NCI-H1417 (cell line): ENCODE measurements at places on chromosomes 5 and 9.

GRCh38 chr5:173163219-173163618 is 18.9 kb downstream of the BNIP1 start:
- DNase-seq, result no peak

GRCh38 chr9:9612270-9612669 is 1000.5 kb downstream of the PTPRD start:
- DNase-seq, result peak; percentile 88

DNA sequence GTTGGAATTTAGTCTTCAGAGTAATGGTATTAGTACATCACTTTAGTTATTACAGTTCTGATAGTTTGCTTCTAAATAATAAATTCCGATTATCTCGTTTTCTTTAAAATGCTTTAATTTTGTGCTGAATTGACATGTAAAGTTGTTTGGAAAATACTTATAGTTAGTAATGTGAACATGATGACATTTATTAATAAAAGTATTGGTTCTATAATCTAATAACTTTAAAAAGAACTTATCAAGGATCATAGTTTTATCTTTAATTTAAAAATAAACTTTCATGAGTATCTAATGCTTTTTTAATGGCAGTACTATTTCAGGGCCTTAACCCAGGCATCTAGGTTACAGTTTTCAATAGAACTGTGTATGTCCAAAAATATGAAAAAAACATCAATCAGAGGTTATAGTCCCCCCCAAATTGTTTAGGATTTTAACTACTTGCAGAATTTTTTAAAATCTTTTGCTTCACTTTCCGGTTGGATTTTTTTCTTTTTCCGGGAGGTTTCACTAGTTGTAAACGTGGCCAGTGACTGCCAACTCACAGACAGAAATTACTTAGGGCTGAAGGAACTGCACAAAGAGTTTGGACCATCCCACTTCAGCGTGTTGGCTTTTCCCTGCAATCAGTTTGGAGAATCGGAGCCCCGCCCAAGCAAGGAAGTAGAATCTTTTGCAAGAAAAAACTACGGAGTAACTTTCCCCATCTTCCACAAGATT is 680 bp downstream of the GPX8 start:
- no peak for DNase-seq

- DNase-seq, result no peak
Observed at GRCh38 chr9:8883321-8883720, 1083.7 kb upstream of the DMAC1 start.

DNA sequence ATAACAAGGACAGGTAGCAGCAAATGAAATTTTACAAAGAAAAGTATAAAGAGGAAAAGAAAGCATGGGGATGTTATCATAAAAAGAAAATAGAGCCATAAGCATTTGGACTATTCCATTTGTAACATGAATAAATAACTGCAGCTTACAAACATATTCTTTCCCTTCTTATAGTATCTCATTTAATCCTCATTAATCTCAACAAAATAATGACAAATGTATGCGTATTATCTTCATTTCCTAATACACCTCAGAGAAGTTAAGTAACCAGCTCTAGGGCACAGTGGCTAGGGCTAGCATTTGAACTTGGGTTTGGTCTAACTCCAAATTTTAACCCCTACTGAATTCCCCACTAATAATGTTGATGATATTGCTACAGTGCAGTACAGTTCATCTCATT is 175.5 kb upstream of the POU5F2 start:
- no peak for DNase-seq

GRCh38 chr5:177494346-177495195 is 2.8 kb downstream of the PDLIM7 start:
- DNase-seq, result no peak

- no peak for DNase-seq
Observed at GRCh38 chr5:79886925-79887655, 104.0 kb downstream of the MTX3 start.

DNA sequence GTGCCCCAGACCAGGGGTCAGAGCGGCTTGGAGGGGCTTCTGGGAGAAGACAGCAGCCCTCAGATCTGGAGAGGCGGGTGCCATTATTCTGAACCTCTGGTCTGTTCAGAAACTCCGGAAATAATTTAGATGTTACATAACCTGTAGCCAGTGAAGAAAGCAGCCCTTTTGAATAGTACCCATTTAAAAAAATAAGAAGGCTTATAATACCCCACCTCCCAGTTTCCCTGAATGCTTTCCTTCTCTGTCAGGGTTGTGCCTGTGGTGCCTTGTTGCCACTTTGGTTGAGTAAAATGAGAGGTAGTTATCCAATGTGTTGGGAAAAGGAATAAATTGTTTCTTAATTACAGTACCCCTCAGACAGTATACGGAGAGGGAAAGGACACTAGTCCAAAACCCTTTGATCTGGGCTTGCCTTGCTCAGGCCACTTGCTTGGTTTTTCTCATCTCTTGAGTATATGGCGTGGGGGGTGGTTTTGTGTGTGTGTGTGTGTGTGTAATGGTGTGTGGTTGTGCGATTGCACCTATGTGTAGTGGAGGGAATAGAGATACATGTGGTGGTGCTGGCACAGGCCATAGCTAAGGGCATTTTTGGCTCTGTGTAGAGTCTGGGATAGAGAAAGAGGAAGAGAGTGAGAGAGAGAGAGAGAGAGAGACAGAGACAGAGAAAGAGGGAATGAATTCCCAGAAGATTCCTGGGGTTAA is 59.1 kb upstream of the TLR4 start:
- DNase-seq, result no peak

GRCh38 chr5:106140101-106140500 is 1530.6 kb downstream of the EFNA5 start:
- no peak for DNase-seq

DNA sequence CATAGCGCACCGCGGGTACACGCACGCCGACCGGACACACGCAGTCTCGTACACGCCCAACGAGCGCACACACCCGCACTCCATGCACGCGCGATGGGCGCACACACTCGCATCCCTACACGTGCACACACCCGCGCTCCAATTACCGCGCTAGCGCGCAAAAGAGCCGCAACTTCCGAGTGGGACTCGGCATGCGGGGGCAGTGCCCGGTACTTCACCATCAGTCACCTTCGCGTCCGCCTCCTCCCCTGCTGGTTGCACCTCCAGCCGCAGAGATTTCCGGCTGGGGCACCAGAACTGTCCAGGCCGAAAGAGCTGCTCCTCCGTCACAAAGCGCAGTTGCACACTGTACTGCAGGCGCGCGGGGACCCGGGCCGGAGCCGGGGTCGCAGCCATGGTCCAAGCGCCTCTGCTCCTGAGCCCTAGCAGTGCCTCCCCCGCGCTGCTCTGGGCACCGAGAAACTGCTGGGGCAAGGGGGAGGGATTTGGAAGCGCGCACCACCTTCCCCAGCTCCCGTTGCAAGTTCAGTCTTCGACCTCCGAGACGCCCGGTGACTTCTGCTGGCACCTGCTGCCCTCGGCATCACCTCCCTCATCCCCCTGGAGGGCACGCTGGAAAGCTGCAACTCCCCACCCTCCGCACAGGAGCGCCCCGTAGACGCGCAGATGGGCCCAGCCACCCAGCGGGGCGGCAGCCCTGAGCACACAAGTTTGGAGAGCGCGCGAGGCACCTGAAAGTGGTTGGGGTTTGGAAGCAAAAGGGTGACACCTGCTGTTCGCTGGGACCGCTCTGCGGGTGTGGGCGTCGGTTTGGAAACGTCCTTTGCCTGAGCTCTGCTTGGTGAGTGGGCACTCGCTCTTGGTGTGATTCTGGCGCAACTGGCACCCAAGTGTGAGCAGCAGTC is 337.4 kb upstream of the PUM3 start:
- peak; percentile 87 for DNase-seq

DNA sequence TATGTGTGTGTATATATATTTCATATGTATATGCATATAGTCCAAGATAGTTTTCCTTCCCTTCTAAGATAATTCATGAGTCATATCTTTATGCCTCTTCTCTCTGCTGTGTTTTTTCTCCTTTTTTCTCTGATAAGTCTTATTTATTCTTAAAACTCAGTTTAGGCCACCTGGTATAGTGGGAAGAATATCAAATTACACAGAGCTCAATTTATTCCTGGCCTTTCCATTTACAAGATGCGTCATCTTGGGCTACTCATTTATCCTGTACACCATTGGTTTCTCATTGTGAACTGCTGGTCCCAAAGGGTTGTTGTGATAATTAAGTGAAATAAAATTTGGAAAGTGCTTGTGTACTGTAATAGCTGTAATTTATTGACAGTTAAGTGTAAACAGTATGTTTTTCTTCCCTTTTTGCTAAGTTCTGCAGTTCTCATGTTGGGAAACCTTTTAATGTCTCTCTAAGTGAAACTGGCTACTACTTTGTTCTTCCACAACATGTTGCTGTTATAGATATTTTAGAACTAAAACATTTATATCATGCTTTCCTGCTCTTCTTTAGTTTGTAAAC is 19.4 kb downstream of the CCDC171 start:
- DNase-seq, result no peak

DNA sequence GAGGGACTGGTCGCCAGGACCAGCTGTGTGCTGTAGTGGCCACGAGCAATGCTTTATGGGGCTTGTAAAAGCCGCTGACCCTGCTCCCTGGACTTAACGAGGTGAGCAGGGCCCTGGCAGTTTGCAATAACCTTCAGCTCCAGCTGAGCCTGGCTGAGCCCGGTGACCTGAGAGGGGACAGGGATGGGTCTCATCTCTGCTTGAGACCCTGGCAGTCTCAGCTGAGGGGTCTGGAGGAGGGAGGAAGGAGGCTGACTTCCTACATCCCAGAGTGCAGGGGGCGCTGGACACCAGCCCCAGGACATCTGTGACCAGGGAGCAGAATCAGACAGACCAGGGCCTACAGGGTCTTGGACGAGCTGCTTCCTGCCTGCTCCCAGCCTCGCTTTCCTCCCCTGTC is 277.5 kb upstream of the MVB12B start:
- no peak for DNase-seq

GRCh38 chr9:95796029-95796428 is 79.5 kb upstream of the ERCC6L2 start:
- DNase-seq, result peak; percentile 88

DNA sequence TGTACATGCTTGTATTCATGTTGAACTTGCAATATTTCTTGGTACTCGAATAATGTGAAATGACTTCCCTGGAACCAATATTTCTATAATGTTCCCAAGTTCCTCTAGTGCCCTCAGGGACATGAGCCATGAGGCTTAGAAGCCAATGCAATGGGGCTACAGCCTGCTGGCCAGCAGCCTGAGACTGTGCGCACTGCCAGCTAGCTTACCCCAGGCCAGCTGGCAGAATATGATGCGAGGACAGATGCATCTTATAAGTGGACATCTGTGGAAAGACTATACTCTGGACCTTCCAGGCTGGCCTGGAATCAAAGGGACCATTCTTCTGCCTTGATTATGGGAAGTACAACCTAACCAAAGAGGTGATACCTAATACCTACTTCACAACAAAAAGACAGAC is 1862.0 kb upstream of the ACO1 start:
- DNase-seq, result no peak

DNA sequence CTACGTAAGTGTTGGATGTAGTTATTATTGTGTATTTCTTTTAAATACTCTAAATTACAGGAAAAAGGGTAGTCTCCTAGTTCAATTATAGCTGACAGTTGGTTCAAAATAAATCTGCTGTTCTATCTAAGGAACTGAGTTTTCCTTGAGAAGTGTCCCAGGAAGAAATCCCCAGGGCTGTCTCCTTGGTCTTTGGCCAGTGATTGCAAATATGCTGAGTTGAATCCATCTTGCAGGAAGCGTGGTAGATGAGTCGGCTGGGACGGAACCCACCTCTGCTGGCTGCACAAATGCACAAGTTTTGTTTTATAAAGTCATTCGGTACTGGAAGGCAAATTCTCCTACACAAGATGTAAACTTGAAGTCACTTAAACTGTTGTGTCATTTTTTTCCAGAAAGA is 30.2 kb upstream of the HOMER1 start:
- DNase-seq, result no peak

DNA sequence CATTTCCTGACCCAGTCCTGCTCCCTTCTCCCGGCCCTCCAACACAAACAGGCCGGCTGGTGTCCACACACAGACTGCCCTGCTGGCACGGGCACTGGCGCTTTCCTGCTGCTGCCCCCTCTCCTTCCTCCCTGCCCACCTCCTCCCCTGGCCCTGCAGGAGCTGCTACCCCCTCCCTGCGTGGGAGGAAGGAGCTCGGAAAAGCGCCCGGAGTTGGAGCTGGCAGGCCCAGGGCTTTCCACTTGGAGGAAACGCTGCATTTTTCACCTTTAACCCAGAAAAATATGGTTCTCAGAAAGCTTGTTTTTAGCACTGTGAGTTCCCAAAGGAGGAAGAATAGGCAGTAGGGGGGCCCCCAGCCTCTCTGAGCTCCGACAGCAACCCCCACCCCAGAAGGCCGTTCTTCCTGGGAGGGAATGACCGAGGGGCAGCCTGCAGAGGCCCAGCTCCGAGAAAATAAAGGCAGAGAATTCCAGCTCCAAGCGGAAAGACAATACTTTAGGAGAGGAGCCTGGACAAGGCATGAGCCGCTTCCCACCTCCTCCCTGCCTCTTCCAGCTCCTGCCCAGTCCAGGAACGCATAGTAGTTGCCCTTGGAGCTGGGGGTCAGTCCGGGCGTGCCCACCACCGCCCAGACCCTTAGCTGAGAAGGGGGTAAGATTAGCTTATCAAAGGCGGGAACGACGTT is 88.9 kb downstream of the LIFR start:
- DNase-seq, result no peak

DNA sequence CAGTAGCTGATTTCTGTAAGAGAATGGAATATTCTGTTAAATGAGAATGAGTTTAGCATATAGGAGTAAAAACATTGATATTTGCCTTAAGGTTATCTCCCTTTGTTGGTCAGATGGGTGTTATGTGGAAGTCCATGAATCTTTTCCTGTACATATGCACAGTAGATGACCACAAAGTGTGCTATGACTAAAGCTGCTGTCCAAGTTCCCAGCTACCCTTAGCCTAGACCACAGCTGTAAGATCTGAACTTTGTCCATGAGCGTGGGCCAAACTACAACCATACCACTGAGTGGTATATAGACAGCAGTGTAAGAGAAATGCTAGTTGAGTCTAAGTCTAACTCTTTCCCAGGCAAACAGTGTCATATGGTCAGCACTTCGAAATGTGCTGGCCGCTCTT is 48.8 kb downstream of the CD180 start:
- no peak for DNase-seq

DNA sequence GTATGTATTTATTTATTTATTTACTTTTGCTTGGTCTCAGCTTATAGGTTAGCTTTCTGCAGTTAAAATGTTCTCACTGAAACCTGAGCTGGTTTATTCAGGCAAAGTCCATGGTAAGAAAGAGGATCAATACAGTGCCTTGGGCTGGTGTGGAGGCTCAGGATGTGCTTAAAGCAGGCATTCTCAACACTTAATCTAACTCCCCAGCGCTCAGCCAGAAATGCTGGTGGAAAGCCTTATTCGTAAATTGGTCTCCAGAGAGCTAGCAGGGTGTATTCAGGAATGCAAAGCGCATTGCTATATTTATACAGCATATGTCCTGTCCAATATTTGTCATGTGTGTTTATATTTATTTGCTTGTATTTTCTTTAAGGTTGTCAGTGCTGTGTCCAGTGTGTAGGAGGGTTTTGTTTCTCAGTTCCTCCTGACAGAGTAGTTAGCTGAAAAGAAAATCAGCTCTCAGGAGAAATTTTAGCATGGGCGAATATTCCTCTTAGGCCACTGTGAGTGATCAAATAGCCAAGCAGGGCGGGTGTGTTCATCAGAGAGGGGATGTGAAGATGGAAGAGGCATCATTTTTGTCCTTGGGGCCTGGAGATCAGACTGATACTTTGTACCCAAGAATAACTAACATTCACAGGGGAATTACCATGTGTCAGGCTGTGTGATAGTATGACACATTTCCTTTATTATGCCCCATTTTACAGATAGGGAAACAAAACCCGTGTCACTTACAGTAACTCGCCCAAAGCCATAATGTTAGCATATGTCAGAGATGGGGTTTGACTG is 65.8 kb downstream of the DOCK2 start:
- DNase-seq, result no peak

- DNase-seq, result no peak
Observed at GRCh38 chr9:121232251-121232650, 30.6 kb upstream of the RAB14 start.
